ENCODE measurements at places on chromosomes 2 and 18.

- peak; percentile 76 for DNase-seq
These were observed 81.4 kb downstream of the BIN1 start for GRCh38 chr2:127025359-127026166.

DNA sequence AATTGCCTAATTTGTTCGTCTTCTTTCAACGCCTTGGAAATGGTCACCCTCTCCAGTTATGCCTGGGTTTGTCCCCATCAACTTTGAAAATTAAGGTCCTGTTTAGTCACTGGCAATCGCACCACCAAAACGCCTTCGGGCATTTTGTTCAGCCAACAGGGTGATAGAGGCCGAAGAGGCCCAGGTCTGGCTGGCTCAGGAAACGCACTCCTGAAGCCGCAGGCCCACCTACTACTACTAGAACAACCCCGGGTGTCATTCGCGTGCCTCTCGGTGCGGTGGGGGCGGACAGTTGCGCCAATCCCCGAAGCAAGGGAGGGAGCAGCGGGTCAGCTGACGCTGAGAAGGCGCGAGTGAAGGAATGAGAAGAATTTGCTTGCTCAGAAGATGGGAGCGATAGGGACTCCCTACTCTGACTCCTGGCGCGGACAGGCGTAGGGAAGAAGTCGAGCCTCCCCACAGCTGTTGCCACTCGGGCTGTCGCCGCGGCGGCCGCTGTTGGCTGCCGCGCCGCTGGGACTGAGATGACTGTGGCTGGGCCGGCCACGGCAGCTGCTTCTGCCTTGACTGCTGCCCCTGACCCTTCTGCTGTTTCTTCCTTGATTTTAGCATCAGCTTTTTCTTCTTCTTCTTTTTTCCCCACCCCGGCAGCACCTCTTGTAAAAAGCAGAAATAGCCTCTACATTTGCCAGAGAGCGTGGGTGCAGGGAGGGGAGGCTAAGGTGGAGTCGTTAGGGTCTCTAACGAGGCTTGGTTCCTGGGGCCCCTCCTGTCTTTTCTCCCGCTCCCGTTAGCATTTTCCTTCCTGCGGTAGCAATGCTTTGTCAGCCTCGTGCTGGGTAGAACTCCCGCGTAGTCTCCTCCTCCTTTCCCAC is 387.6 kb downstream of the FIGN start:
- peak; percentile 86 for DNase-seq

DNA sequence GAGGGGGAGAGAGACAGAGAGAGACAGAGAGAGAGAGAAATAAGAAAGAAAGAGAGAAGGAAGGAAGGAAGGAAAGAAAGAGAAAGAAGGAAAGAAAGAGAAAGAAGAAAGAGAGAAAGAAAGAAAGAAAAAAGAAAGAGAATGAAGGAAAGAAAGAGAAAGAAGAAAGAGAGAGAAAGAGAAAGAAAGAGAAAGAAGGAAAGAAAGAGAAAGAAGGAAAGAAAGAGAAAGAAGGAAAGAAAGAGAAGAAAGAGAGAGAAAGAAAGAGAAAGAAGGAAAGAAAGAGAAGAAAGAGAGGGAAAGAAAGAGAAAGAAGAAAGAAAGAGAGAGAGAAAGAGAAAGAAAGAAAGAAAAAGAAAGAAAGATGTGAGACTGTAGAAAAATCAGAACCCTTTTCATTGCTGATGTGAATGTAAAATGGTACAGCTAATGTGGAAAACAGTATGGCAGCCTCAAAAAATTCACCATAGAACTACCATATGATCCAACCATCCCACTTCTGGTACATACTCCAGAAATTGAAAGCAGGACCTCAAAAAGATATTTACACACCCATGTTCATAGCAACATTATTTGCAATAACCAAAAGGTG is 203.4 kb upstream of the POU3F3 start:
- no peak for DNase-seq

DNA sequence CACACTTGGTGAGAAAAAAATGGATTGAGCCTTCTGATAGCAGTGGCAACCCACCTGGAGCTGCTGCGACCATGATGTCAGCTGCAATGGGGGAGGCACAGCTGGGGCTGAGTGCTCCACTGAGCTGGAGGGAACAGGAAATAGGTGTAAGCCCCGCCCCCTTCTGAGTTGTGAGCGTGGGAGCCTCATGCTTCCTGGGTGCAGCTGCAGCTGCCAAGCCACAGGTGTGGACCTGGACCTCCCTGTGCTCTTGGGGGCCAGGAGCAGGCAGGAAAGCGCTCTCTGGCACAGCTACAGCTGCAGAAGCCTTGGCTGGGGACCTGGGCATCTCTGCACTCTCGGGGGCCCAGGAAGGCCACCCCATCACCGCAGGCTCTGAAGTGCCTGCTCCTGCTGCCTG is 970.6 kb downstream of the DCDC2C start:
- no peak for DNase-seq

GRCh38 chr2:104584393-104584792 is 269.5 kb upstream of the POU3F3 start:
- DNase-seq, result no peak

DNA sequence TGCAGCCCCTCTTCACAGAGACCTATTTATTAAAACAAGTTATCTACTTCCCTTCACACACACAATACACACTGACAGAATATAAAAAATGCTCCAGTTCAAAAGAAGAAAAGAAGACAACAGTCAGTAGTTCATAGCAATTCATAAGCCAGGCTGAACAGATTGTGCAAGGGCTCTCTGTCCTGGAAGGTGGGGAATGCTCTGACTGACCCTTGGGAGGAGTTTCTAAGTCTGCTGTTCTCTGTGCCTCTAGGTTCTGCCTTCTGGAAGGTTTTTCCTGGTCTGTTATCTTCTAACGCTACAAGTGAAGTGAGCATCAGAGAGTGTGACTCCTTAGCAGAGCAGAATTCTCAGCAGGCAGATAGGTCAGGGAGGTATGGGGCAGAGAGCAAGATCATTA is 35.7 kb downstream of the SP3 start:
- DNase-seq, result no peak

GRCh38 chr2:158997037-158997790 is 28.8 kb downstream of the TANC1 start:
- DNase-seq, result no peak

- no peak for DNase-seq
These were observed 120.0 kb downstream of the EPHA4 start for GRCh38 chr2:221451862-221452788.

DNA sequence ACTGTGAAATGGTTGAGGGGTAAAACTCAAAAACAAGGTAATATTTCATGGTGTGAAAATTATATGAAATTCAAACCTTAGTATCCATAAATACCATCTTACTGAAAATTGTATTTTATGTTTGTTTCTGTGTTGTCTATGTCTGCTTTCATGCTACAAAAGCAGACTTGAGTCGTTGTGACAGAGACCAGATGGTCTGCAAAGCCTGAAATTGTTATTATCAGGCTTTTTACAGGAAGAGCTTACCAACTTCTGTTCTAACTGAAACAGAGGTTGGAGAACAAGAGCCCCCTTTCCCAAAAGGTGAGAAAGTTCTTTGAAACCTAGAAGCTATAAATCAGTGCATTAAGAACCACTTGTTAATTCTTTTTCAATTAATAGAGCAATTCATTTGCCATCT is 110.0 kb downstream of the COL4A4 start:
- DNase-seq, result no peak

- no peak for DNase-seq
These were observed 38.0 kb upstream of the ACVR2A start for GRCh38 chr2:147806846-147807245.

DNA sequence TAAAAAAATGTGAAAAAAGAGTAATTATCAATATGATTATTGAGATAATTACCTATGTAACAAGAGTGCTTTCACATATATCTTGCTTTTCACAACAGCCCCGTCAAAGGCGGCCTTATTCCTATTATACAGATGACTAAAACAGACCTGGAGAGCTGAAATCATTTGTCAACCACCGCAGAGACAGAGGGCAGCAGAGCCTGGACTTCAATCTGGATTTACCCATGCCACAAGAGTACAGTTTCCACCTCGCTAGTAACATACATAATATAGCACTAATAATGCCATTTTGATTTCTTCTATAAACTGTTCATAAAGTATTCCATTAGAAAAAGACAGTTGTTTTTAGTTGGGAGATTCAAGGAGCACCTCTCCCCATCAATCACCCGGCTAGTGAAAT is 121.8 kb downstream of the EPB41L3 start:
- no peak for DNase-seq

- DNase-seq, result no peak
These were observed 14.0 kb downstream of the OTX1 start for GRCh38 chr2:63064661-63065060.
